Omental fat pad (tissue), 4 donors: ENCODE measurements at places on chromosomes 16 and 17. TPM values are rescaled to one million over a fixed set of nuclear protein-coding genes. Genes with fewer than 3 reads are reported as not detected.

DNA sequence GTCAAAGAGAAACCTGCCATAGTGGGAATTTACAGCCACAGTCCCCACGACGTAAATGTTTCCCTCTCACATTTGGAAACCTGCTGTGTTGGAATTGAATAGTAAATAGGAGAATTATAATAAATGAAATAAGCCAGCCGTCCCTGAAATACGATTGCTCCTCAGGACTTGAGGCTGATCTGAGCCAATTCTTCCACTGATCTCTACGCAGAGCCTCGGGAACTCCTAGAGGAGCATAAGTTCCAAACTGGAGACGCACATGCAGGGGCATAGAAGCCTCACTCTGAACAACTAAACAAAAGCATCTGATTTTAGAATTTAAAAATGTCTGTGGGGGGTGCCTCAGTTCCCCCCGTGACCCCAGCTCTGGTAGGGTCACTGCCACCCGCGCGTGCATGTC is 10.2 kb upstream of the TEX19 start:
- DNase-seq, result no peak

The GOSR2 gene
- total RNA-seq, result 49.0 TPM

- DNase-seq, result no peak
Observed at GRCh38 chr16:15947983-15948509, 1.4 kb upstream of the ABCC1 start.

The COG1 gene
- total RNA-seq, result 22.5 TPM

GRCh38 chr16:86515777-86516622 is 5.7 kb downstream of the FOXF1 start:
- DNase-seq, result no peak

The CPHXL2 gene
- total RNA-seq, result not detected

GRCh38 chr16:47886631-47887415 is 269.0 kb downstream of the ABCC12 start:
- no peak for DNase-seq

GRCh38 chr17:46889519-46889918 is 33.4 kb upstream of the GOSR2 start:
- DNase-seq, result no peak

The ABCC11 gene
- total RNA-seq, result 0.24 TPM

The UMOD gene
- total RNA-seq, result not detected

DNA sequence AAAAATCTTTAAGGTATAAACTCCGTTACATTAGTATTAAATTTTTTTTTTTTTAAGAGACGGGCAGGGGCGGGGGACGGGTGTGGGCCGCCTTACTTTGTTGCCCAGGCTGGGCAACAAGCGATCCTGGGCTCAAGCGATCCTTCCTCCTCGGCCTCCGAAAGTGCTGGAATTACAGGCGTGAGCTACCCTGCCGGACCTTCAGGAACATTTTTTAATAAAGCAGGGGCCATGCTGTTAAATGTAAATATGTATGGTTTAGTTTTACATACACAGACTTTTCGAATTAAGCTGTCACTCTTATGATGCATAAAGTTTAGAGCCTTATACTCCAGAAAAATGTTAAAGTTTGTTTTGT is 2.4 kb downstream of the PPM1D start:
- no peak for DNase-seq

DNA sequence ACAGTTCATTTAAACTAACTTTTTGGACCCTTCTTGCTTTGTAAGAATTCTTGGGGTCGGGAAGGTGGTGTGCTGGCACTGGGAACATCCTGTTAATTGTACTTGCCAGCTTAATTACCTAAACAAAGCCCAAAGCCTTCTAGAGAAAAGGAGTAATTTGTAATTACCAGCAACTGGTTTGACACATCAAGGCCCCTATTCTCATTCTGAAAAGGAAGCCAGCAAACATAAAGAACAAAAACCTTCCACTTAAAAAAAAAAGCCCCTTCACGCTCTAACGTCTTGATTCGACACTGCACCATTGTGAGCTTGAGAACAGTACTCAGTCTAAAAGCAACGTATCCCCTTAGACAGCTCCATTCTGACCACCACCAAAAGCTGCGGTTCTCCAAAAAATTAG is 74.7 kb upstream of the RPH3AL start:
- DNase-seq, result no peak

DNA sequence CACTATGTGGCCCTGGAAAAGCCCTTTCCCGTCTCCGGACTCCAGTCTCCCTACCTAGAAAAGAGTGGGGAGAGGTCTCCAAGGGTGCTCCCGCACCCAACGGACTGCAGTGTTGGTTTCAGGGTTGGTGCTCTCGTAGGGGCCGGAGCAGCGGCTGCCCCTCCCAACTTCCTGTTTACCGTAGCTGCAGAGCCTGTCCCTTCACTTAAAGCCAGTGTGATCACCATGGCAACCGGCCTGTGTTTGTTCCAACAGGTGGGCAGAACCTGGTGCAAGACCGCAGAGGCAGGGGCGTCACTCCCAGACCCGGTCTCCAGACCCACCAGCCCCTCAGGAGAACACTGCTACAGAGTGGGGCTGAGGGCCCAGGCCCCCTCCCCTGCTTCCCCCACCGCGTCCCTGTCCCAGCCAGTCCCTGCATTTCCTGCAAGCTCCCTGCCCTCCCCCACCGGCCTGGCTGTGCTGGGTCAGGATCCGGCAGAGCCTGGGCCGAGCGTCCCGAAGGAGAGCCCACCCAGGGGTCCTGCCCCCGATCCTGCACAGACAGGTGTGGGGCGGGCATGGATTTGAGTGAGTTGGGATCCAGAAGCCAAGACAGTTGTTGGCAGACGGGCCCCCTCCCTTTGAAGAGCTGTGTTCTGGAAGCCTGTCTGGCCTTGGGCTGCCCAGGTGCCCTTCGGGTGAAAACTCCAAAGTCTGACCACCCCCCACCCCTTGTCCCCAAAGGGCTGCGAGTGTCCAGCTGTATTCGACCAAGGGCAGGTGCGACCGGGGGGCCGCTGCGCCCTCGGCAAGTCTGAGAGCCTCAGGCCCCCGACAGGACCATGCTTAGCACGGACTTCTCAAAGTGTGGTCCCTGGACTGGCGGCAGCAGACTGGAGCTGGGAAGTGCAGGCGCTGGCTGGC is 1.5 kb upstream of the BAIAP3 start:
- DNase-seq, result no peak

The TAT gene
- 0.19 TPM for total RNA-seq

The KRTAP9-8 gene
- total RNA-seq, result not detected

- no peak for DNase-seq
Observed at GRCh38 chr17:78278139-78278741, 46.8 kb downstream of the TMEM235 start.

GRCh38 chr17:83077411-83077810 is 2.0 kb upstream of the METRNL start:
- no peak for DNase-seq

GRCh38 chr16:66605177-66605978 is 874 bp downstream of the CMTM3 start:
- no peak for DNase-seq

DNA sequence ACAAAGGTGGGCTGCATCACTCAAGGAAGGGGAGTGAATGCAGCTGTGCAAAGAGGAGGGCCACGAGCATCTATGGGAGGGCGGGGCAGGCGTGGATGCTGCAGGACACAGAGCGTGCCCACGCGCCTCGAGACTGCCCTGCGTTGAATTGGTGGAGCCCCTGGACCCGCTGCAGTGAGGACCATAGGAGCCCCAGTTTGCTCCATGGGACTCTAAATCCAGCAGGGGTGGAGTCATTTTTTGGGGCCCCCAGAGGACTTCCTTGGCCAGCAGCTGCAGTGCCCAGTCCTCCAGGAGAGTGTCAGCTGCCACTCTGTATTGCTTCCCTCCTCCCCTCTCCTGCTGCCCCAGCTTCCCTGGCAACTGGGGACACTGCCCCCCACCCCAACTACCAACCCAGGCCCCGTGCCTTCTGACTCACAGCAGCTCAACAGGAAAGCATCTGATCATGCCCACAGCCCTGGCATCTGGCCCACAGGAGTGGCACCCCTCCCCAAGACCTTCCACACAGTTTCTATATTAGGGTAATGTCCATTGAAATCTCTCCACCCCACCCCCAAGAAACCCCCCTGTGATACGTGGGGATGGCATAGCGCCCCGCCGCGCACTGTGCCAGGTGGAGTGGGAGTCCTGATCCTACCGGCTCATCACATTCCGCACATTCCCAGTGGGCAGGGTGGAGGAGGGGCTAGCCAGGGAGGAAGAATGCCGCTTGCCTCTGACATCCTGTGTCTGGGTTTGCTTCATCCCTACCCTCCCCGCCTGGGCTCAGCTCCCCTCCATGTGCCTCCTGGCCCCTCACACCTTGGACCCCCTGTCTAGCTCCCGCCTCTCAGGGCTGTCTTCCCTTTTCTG is 27.8 kb upstream of the ITGA3 start:
- DNase-seq, result peak; percentile 45

DNA sequence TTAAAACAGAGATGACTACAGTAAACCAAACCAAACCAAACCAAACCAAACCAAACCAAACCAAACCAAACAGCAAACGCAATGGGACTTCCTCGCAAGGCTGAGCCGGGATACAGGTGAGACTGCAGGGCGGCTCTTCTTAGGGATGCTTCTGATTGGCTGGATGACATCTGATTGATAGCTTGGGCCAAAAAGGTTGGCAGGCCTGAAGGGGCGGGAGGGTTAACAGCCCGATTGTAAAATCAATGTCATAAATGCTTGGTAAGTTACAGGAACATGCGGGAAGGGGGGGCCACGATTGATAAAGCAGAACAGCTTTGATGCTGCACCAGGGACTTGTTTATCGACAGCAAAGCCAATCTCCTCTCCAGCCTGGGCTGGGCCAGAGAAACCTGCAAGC is 86.1 kb downstream of the ZFHX3 start:
- no peak for DNase-seq

- no peak for DNase-seq
Observed at GRCh38 chr16:6144463-6144862, 1046.9 kb upstream of the EEF2KMT start.

DNA sequence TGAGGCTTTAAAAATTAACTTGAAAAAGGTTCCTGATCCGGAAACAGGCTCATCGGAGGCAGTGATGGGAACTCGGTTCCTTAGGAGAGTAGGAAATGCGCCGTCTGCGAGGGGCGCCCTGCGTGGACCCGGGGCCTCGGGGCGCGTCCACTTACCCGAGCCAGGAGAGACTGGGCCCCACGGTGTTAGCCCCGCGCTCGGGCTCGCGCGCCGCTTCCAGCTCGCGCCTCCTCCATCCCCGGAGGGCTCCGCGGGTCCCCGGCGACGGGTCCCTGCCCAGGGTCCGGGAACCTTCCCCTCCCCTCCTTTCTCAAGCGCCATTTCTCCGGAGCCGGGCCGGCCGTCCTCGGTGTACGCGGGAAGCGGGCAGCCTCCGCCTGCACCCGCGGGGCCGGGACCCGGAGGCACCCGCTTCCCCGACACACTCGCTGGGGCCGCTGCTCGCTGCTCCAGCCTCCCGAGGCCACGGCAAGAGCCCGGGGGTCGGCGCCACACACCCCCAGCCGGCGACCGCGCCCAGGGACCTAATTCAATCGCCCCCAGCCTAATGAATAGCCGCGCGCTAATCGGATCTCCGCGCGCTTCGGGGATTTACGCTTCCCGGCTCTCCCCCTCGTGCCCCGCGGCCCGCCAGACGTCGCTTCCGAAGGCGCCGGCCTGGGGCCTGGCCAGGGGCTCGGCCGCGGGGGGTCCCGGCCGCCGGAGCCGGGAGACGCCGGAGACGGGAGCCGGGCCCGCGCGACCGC is 2.2 kb upstream of the BAHCC1 start:
- DNase-seq, result no peak

DNA sequence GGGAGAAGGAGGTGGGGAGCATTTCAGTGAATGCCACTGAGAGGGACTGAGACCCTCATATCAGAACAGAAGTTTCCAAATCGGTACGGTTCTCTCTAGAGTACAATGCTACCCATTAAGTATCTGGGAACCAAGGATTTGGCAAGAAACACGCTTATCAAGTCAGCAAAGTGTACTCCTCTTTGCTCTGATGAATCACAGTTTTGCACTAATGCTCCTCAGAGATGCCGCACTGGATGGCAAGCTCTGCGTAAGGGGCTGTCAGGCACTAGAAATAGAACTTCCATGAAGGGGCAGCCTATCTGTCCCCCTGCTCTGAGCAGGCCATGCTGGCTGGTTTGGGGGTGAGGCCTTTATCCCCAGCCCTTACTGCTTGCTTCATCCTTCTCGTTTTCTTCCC is 4.8 kb upstream of the ABCC12 start:
- no peak for DNase-seq

- no peak for DNase-seq
Observed at GRCh38 chr17:19495828-19496528, 37.7 kb upstream of the SLC47A1 start.

The ACSM5 gene
- 24.8 TPM for total RNA-seq

- DNase-seq, result no peak
Observed at GRCh38 chr17:348692-349425, 3.7 kb downstream of the RPH3AL start.

DNA sequence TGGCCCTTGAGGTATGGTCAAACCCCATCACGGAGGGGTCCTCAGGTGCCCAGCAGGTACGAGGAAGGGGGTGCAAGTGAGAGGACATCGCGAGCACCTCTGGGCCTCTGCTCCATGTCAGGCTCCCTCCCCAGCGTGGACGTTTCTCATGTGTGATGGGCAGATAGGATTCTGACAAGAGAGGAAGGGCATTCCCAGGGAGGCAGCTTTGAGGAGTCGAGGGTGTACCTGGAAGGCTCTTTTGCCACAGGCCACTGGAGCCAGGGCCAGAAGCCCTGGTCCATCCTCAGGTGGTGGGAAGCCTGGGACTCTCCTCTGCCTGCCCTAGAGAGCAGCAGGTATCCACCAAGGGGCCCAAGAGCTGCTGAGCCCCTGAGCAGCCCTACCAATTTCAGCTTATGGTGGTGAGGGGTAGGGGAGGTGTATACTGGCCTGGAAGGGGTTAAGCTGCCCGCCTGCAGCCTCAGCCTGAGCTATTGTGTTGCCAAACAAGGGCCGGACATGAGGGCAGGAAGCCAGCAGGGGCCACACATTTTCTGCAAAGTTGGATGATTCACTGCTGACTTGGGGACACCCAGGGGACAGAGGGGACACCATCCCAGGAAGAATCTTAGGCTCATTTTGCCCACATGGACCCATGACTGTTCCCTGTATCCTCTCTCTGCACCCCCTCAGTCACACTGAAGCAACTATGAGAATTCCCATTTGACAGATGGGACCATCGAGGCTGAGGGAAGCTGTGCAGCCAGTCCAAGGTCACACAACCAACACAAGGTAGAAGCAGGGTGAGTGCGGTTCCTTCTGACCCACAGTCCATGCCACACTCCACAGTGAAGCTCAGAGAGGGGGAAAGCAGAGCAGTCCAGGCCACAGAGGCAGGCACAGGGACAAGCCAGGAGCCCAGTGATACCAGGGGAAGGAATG is 1.7 kb downstream of the CDH5 start:
- no peak for DNase-seq

The GGT6 gene
- not detected for total RNA-seq

The COX6A2 gene
- not detected for total RNA-seq

DNA sequence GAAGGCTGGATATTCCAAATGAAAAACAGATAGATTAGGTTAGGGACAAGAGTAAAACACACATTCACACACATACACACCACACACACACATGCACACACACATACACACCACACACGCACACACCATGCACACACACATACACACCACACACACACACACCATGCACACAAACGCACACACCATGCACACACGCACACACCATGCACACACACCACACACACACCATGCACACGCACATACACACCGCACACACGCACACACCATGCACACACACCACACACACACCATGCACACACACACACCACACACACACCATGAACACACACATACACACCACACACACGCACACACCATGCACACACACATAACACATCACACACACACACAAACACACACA is 203.7 kb upstream of the ZFHX3 start:
- DNase-seq, result no peak
